ENCODE measurements at places on chromosomes 2 and 18.

GRCh38 chr2:173448938-173449471 lies 94.3 kb downstream of the CDCA7 start:
- peak; percentile 86 for DNase-seq

- no peak for DNase-seq
Observed at GRCh38 chr2:224786848-224787247, 70.7 kb upstream of the CCDC195 start.

DNA sequence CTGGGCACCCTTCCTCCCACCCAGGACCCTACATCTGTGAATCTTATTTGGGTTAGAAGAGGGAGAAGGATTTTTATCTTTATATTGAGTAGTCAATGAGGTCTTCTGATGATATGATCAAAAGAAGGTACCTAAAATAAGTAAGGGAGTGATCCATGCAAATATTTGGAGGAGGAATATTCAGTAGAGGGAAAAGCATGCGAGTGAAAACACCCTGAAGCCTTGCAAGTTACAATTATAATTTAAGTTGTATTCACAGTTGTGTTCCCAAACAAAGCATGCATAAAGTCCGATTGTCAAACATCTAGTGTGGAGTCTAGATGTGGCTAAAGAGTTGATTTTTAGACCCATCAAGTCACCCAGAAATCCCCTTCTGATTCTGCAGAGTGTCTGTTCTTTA lies 530.2 kb upstream of the ZEB2 start:
- no peak for DNase-seq

DNA sequence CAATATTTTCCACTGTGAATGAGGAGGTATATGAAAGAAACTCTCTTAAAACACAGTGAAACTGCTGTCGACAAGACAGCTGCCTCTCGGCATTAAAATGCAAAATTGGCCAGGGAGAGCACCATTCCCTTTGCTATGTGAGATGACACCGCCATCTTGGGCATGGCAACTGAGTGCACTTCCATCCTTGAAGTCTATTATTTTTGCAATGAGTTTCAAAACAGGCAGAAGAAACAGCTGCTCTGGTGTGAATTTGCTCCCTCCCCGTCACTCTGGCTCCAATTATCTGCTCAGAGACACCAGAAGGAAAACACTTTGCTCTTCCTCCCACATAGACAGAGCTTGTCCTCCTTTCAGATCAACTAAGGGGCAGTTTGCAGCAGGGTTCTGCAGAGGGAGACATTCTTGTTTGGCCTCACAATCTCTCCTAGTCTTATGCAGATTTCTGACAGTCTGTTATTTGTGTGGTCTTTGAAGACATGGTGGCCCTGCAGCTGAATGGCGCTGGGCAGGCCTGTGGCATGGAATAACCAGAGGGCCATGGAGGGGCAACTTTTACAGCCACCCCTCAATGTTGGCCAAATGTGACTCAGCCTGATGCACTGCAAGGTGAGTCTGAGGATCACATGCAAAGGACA lies 48.6 kb upstream of the SEC11C start:
- no peak for DNase-seq

DNA sequence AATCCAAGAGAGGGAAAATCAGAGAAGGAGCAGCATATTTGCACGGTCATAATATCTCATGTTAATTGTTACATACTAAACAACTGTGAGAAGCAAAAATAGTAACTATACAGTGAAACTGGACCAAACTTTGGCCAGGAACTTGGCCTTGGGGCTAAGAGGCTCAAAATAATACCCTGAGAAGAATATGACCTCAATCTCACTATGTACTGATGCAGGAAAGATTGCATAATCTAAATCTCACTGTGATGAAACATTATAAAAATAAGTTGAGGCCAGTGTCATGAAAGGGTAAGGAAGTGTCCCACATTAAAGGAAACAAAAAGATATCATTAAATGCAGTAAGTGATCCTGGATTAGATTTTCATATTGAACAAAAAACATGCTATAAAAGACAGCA lies 36.5 kb downstream of the ZRANB3 start:
- DNase-seq: no peak

DNA sequence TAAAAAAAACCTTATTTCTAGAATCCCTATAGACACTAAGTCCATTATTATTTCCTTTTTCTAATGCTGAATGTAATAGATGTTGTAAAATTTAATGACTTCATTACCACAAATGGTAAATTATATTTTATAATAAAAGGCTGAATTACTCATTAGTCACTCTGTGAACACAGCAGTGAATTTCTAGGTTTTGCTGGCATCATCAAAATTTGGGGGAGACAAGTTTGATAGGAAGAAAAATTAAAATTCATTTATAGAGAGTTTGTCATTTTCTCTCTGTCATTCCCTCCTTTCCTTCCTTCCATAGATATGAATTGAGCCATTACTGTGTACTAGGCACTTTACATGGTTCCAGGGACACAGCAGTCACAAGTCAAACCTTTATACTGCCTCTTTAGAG lies 340.9 kb downstream of the TRIB2 start:
- no peak for DNase-seq

GRCh38 chr2:126972279-126972626 lies 73.6 kb downstream of the TEX51 start:
- DNase-seq: no peak

DNA sequence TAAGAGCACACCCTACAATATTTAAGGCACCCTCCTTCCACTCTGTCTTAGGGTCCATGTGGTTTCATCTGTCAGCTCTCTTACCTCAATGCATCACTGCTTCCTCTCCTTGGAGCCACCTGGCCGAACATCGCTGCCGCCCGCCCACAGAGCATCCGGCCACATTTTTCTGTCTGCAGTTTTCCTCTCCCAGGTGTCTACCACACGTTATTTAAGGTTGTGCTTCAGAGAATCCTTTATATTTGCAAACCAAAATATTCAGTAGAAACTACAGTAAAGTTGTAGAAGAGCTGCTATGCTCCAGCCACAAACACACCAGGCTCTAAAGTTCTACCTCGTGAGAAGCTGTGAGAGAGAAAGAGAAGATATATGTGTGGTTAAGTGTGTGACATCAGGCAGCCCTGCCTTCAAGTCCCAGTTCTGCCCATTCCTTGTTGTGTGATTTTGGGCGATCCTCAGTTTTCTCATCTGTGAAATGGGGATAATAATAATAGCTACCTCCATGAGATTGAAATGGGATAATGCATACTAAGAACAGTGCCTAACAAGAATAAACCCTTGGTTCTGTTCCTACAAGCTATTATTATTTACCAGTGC lies 4.9 kb upstream of the STK17B start:
- no peak for DNase-seq

DNA sequence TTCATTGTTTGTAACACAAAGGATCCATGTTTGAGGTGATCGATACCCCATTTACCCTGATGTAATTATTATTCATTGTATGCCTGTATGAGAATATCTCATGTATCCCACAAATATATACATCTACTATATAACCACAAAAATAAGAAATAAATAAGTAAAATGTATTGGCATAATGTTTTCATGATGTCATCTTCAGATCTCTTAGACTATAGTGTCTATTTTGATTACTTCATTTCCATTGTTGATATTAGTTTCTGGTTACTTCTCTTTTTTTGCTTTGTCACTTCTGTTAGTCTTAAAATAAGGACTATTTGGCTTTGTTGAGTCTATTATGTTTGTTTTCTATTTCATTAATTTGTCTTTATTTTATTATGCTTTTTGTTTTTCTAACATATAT lies 109.7 kb downstream of the SLC39A10 start:
- no peak for DNase-seq

DNA sequence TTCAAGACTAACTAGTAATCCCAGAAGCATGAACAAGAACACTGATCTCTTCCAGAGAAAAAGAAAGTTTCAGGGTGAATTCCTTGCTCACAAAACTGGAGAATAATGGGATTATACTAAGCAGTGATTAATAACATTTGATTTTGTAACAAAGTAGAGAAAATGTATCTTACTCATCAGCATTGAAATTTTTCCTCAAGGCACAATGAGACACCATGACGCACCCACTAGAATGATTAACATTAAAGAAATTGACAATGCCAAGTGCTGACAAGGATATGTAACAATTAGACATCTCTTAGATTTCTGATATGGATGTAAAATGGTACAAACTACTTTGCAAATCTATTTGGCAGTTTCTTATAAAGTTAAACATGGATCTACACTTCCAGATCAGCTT lies 101.1 kb upstream of the EPHA4 start:
- no peak for DNase-seq

DNA sequence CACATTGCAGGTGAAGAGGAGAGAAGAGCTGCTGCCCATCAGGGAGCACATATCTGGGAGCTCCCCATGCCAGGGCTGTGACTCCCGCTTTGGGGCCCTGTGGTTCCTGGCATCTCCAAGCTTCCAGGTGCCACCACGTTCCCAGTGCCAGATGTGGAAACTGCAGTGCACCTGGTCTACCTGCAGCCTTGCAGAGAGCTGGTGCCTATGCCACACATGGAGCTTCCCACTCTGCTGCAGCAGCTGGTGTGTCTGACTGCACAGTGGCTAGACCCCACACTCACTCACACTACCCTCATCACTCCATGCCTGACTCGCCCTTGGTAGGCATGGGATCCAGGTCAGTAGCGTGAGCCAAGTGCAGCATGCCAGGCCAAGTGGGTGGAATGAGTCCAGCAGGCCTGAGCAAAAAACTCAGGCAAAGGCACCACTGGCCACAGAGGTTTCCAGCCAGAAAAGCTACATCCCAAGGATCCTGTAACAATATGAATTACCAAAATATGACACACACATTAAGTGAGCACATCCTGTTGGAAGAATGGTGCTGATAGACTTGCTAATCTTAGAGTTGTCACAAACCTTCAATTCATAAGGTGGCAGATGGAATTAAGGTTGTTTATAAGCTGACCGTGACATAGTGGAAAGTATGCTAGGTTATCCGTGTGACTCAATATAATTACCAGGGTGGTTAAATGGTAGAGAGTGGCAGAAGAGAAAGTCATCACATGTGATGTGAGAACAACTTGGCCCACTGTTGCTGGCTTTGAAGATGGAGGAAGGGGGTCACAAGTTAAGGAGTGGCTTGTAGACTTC lies 150.9 kb downstream of the EHBP1 start:
- no peak for DNase-seq
